Mononuclear cell (primary cell): ENCODE measurements at places on chromosomes 5 and 9. TPM values are rescaled to one million over a fixed set of nuclear protein-coding genes. Genes with fewer than 3 reads are reported as not detected.

The PCDHGB1 gene
- total RNA-seq: not detected

The ENHO gene
- total RNA-seq: 0.63 TPM

The LOX gene
- total RNA-seq: 0.42 TPM

The SLC6A3 gene
- not detected for total RNA-seq

The PLAC8L1 gene
- not detected for total RNA-seq

The NAIP gene
- total RNA-seq: 18.8 TPM
